Activated CD4-positive, alpha-beta memory T cell treated with anti-CD3 and anti-CD28 coated beads for 36 hours (primary cell): ENCODE measurements at places on chromosomes 4 and X. TPM values are rescaled to one million over a fixed set of nuclear protein-coding genes. Genes with fewer than 3 reads are reported as not detected.
A peak's percentile ranks its signal among the peaks of the same experiment; 100 is the strongest.

The ZAR1 gene
- not detected for total RNA-seq

DNA sequence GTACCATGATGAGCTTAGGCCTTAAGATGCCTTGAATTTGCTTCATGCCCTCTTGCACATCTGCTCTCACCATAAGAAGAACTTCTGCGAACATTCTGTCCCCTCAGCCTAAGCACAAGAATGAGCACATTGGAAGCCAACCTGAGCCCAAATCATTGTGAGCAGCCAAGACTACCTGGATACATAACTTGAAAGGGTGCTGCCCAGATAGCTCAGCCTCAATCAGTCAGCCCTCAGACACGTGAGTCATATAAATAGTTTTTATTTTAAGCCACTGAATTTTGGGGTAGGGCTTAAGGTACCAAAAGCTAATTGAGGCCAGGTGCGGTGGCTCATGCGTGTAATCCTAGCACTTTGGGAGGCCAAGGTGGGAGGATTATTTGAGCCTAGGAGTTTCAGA is 27.5 kb upstream of the BBS12 start:
- DNase-seq, result peak; percentile 33

GRCh38 chr4:174928575-174929253 is 10.6 kb downstream of the ADAM29 start:
- DNase-seq, result no peak

- DNase-seq, result no peak
Measured at GRCh38 chr4:120622601-120623000, 299.9 kb downstream of the PRDM5 start.

DNA sequence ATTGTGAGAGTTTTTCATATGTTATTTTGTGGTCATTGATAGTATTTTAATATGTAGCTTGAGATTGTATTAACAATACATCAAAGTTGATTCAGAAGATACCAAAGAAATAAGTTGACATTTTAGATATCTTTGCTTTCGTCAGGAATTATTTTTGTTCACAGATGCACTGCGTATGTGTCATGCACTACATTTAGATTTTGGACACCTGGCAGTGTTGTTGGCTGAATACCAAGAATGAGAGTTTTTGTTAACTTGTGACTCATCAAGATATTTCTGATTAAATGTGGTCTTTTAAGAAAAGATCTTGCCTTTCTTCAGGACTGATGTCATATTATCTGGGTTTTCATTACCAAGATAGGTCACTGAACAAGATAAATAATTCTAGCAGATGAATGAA is 633.4 kb downstream of the CENPC start:
- DNase-seq, result no peak
